Lower lobe of right lung (tissue), 2 donors: ENCODE measurements at places on chromosomes 2 and 18. TPM values are rescaled to one million over a fixed set of nuclear protein-coding genes. Genes with fewer than 3 reads are reported as not detected.

- H3K27me3 ChIP-seq = no peaks in the 10 kb centered on the region
- H3K4me3 ChIP-seq = no peak overlapping the region
- no peak for DNase-seq
Measured at GRCh38 chr2:187495324-187495723, 47.3 kb upstream of the CALCRL start.

Gene MAL
- total RNA-seq = 13.4 TPM

DNA sequence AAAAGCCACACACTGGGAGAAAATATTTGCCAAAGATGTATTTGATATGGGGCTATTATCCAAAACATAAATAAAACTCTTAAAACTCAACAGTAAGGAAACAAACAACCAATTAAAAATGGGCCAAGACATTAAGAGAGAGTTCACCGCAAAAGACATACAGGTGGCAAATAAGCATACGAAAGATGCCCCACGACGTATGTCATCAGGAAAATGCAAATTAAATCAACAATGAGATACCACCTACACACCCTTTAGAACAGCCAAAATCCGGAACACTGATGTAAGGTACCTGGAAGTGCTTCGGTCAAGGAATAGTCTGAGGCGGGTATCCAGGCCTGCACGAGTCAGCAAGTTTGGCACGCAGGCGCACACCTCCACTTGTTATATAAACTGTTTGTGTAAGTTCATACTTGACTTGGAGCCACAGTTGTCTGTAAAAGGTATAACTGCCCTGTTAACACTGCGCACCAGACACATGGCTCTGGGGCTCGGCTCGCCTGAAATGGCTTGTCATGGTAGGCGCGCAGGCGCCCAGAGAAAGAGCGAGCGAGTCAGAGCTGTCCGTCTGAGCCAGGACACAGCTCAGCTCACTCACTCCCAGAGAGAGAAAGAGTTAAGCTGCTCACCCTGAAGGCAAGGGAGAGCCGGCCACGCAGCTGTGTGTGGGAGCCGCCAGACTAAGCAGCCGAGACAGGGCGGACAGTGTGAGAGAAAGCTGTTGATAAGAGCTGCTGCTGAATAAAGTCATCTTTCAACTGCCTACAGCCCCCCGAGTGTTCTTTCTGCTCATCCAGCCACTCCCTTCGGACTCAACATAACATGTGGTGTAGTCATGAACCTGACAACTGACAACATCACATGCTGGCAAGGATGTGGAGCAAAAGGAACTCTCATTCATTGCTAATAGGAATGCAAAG lies 87.3 kb downstream of the HNRNPLL start:
- peak overlapping the region; percentile 35 for H3K4me3 ChIP-seq
- no peaks in the 10 kb centered on the region for H3K36me3 ChIP-seq
- DNase-seq = peak; percentile 77
- H3K27me3 ChIP-seq = no peaks in the 10 kb centered on the region

DNA sequence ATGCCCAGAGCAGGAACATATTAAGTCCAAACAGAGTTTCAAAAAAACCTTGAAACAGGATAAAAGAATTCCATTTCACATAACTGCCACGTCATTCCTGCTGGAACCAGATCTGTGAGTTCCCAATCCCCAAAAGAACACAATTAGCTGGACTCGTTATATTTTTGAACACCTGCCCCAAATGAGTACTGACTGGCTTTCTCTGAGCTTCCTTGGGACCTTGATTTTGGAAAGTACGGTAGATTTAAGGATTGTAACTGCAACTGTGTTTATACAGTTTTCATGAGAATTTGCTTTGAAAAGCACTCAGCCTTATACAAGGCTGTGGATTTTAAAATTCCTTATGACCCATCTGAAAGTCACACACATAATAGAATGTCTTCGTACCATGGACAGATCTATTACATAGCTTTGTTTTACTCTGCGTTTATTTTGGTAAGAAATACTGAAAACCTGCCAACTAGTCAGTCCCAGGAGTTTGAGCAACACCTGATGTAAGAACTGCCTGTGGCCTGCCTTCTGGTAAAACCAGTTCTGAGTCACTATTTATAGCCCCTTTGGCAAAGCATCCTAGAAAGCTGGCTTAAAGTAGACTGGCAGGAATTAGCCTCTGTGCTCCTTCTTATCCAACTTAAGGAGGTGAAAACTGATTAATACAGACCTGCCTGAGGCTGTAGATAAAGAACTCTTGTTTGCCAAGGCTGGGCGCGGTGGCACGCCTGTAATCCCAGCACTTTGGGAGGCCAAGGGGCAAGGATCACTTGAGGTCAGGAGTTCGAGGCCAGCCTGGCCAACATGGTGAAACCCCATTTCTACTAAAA lies 48.1 kb downstream of the MERTK start:
- peak overlapping the region; percentile 32 for H3K27ac ChIP-seq
- H3K27me3 ChIP-seq = no peaks in the 10 kb centered on the region
- DNase-seq = peak; percentile 65
- H3K4me1 ChIP-seq = peaks cover 21% of the 10 kb centered on the region
- no peak overlapping the region for H3K4me3 ChIP-seq

Gene FAM228A
- total RNA-seq = 0.89 TPM
